ENCODE measurements at places on chromosomes 1 and 21.

DNA sequence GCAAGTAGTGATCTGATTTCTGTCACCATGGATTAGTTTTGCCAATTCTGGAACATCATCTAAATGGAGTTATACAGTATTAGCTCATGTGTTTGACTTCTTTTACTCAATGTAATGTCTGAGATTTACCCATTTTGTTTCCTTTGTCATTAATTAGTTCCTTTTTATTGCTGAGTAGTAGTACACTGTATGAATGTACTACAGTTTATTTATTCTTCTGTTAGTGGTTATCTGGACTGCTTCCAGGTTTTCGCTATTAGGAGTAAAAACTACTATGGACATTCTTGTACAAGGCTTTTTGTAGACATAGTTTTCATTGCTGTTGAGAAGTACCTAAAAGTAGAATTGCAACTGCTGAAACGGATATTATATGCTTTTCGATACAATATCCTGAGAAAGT is 14.1 kb downstream of the SUCO start:
- H3K4me1 ChIP-seq = no peaks in the 10 kb centered on the region
- no peak for DNase-seq
- no peaks in the 10 kb centered on the region for H3K27me3 ChIP-seq
- H3K27ac ChIP-seq = no peak overlapping the region
- H3K4me3 ChIP-seq = no peak overlapping the region

GRCh38 chr21:44932408-44933181 is 7.2 kb upstream of the SLX9 start:
- peak overlapping the region; percentile 44 for H3K4me3 ChIP-seq
- peaks cover 39% of the 10 kb centered on the region for H3K27me3 ChIP-seq
- H3K4me1 ChIP-seq = peaks cover 10% of the 10 kb centered on the region
- H3K27ac ChIP-seq = no peak overlapping the region

- peak; percentile 56 for DNase-seq
- no peaks in the 10 kb centered on the region for H3K4me1 ChIP-seq
- no peaks in the 10 kb centered on the region for H3K36me3 ChIP-seq
- no peaks in the 10 kb centered on the region for H3K27me3 ChIP-seq
- H3K4me3 ChIP-seq = no peak overlapping the region
Measured at GRCh38 chr21:38712071-38712470, 93.7 kb upstream of the ETS2 start.

DNA sequence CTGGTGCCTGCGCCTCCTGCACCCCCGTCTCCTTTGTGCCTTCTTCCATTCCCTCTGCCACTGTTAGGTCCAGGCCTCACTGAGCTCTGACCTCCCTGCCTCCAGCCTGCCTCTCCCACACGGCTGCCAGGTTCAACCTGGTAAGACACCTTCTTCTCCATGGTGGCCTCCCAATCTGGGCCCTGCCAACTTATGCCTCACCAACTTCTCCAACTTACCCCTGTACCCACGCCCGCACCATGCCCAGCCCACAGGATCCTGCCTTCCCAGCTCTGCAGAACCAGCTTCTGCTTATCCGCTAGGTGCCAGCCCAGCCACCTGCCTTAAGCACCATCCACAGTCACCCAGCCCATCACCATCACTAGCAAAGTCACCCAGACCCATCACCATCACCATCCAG is 37.2 kb downstream of the PDE9A start:
- no peaks in the 10 kb centered on the region for H3K4me1 ChIP-seq
- no peak overlapping the region for H3K27ac ChIP-seq
- DNase-seq = no peak
- H3K4me3 ChIP-seq = no peak overlapping the region
- no peaks in the 10 kb centered on the region for H3K27me3 ChIP-seq
- no peaks in the 10 kb centered on the region for H3K36me3 ChIP-seq

GRCh38 chr1:53553734-53554509 is 94.7 kb downstream of the DMRTB1 start:
- no peaks in the 10 kb centered on the region for H3K36me3 ChIP-seq
- no peaks in the 10 kb centered on the region for H3K27me3 ChIP-seq
- no peak overlapping the region for H3K27ac ChIP-seq
- no peaks in the 10 kb centered on the region for H3K4me1 ChIP-seq
- H3K4me3 ChIP-seq = no peak overlapping the region

DNA sequence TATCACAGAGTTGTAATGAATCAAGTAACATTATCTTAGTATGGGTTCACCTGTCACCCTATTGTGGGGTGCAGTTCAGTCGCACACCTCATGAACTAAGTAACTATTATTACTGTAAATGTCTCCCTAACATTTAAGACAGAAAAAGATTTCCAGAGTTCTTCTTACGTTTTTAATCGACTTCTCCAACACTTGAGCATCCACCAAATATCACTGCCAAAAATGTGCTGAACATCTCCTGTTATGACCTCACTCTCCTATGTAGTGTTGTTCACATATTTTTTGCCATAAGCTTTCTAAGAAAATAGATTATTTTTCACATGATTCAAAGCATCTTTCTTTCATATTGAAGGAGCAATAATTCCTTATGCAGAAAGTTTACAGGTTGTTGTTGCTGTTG is 1.3 kb downstream of the TTLL7 start:
- no peaks in the 10 kb centered on the region for H3K4me1 ChIP-seq
- H3K27me3 ChIP-seq = no peaks in the 10 kb centered on the region
- no peak for DNase-seq
- H3K4me3 ChIP-seq = no peak overlapping the region
- H3K27ac ChIP-seq = no peak overlapping the region
- H3K36me3 ChIP-seq = no peaks in the 10 kb centered on the region

DNA sequence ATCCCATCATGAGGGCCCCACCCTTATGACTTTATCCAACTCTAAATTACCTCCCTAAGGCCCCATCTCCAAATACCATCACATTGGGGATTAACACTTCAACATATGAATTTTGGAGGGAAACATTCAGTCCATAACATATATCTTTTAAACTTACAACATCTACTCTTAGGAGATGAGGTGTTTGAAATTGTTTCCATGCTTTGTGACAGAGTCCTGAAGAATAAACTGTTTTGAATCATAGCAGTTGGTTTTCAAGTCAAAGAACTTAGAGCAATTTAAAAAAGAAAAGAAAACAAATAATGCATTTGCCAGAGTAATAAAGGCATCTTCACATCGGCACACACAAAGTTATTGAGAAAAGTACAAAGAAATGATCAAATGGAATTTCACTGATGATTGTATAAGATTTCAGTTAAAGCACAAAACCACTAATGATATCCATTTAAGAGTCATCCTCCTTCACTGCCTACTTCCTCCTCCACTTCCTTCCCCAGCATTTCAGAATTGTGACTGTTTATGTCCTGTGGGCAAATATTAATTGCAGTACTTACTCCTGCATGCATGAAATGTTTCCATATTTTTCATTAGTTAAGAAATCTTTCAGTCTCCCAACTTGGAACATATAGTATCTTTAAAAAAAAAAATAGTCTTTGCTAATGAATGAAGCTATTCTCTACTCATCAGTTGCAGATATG is 202.0 kb downstream of the LRRC40 start:
- no peaks in the 10 kb centered on the region for H3K4me1 ChIP-seq
- no peak overlapping the region for H3K4me3 ChIP-seq
- DNase-seq = no peak
- no peaks in the 10 kb centered on the region for H3K36me3 ChIP-seq
- H3K27ac ChIP-seq = no peak overlapping the region

DNA sequence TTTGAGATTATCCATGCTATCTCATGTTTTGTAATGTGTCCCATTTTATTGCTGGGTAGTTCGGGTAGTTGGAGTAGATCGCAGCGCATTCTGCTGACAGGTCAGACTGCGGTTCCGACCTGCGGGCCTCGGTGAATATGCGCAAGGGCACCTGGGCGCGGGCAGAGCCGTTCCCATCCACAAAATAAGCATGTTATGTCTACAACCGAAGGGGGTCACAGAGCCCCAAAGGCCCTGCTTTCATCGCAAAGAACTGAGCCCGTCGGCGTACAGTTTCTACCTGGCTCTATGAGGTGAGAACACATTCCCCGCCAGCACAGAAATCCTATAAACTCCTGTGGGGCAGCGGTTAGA is 88.4 kb downstream of the PRKAB2 start:
- peak overlapping the region; percentile 41 for H3K4me3 ChIP-seq
- H3K27me3 ChIP-seq = peaks cover 43% of the 10 kb centered on the region
- peak overlapping the region; percentile 40 for H3K27ac ChIP-seq
- no peak for DNase-seq
- no peaks in the 10 kb centered on the region for H3K36me3 ChIP-seq

- no peak overlapping the region for H3K27ac ChIP-seq
- no peak for DNase-seq
- no peaks in the 10 kb centered on the region for H3K36me3 ChIP-seq
- no peaks in the 10 kb centered on the region for H3K4me1 ChIP-seq
Measured at GRCh38 chr1:81730881-81731280, 69.9 kb upstream of the ADGRL2 start.

- H3K36me3 ChIP-seq = no peaks in the 10 kb centered on the region
- no peak for DNase-seq
- no peak overlapping the region for H3K4me3 ChIP-seq
- no peaks in the 10 kb centered on the region for H3K4me1 ChIP-seq
Measured at GRCh38 chr1:41444785-41445184, 39.7 kb downstream of the EDN2 start.

GRCh38 chr1:62429581-62429980 is 7.3 kb upstream of the USP1 start:
- no peak overlapping the region for H3K4me3 ChIP-seq
- no peaks in the 10 kb centered on the region for H3K36me3 ChIP-seq
- H3K27ac ChIP-seq = no peak overlapping the region
- no peak for DNase-seq

- H3K27me3 ChIP-seq = peaks cover 2% of the 10 kb centered on the region
- H3K4me1 ChIP-seq = no peaks in the 10 kb centered on the region
- no peak for DNase-seq
- no peak overlapping the region for H3K27ac ChIP-seq
Measured at GRCh38 chr1:36937371-36937770, 96.9 kb downstream of the GRIK3 start.

- no peak overlapping the region for H3K4me3 ChIP-seq
- H3K27ac ChIP-seq = no peak overlapping the region
- no peaks in the 10 kb centered on the region for H3K36me3 ChIP-seq
- no peaks in the 10 kb centered on the region for H3K27me3 ChIP-seq
Measured at GRCh38 chr21:44739316-44739715, 27.9 kb upstream of the TSPEAR start.

DNA sequence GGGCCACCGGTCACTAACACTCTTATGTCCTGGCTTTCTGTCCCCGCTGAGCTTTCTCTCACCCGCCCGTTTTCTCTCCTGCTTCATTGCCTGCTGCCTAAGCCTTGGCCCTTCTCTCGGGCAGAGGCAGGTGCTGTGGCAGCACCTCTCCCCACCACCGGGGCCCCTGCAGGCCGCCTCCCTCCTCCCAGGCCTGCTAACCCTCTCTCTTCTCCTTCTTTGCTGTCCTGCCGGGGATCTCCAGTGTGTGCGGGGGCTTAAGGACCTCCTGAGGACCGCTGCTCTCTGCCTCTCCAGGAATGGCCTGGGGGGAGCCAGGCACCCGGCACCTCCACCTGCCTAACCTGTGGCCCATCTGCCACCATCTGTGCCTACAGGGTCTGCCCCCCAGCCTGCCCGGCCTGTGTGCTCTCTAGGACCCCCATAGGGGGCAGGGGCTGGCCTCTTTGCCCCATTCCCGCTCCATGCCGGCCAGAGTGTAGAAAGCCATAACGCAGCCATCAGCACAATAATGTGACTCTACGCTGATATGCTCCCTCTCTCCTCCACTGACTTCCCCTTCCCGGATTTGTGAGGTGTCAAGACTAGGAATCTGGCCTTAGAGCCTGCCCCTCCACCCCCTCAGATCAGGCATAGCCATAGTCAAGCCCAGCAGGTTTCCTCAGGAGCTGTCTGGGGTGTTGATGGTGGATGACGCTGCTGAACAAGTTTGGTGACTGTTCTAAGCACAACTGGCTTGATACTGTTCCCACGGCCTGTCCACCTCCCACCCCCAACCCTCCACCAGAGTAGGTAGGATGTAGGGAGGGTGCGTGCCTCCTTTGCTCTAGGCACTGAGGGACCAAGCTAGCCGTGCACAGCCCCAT is 6.1 kb upstream of the SFN start:
- peaks cover 11% of the 10 kb centered on the region for H3K4me1 ChIP-seq
- no peak for DNase-seq
- no peak overlapping the region for H3K4me3 ChIP-seq
- no peak overlapping the region for H3K27ac ChIP-seq

DNA sequence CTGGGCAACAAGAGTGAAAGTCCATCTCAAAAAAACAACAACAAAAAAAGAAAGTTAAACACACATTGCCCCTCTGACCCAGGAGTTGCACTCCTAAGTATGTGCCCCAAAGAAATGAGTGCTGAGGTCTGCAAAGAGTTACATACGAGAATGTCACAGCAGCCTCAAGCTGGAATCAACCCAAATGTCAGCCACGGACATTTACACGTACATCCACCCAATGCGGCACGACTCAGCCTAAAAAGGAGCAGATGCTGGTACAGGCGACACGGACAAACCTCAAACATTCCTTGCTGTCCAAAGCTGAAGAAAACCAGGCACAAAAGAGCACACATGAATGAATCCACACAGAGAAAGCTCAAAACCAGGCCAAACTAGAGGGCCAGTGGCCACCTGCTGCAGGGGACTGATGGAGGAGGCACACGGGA is 46.8 kb upstream of the ECE1 start:
- H3K27ac ChIP-seq = no peak overlapping the region
- H3K27me3 ChIP-seq = no peaks in the 10 kb centered on the region
- no peak overlapping the region for H3K4me3 ChIP-seq

All from colonic mucosa (tissue), 4 donors.